ENCODE measurements at places on chromosomes 3 and 15.

DNA sequence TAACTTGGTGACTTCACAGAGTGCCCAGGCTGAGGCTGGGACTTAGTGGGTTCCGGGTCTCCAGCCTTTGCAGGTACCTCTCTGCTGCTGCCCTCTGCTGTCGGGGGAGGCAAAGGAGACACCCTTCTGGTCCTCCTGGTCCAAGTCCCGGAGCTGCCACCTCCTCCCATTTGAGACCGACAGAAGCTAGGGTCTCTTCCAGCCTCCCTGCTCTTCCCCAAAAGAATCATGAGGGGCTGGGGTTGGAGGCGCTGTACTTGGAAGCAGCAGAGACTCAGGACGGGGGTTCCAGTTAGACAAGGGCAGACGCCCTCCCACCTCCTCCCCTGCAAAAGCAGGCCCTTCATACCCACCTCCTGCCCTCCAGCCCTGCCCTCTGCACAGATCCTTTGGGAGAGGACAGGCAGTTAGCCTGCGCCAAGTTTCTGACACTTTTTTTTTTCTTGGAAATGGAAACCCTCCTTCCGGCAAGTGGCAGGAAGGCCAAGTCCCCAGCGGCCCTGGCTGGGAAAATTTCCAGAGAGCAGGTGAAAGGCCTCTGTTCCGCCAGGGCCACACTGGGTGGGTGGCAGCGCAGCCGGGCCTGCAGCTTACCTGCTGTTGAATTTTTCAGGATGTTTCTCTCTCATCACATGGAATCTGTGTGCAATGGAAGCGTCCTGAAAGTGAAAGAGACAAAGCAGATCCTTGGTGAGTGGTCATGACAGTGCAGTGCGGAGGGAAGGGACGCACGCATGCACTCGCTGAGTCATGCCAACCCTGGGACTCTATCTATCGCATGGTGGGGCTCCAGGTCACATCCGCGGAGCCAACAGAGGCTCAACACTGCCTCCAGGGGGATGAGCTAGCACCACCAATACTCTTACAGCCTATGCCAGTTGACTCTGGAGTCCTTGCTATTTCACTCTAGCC lies 119.9 kb downstream of the DGKG start:
- peak; percentile 73 for DNase-seq

DNA sequence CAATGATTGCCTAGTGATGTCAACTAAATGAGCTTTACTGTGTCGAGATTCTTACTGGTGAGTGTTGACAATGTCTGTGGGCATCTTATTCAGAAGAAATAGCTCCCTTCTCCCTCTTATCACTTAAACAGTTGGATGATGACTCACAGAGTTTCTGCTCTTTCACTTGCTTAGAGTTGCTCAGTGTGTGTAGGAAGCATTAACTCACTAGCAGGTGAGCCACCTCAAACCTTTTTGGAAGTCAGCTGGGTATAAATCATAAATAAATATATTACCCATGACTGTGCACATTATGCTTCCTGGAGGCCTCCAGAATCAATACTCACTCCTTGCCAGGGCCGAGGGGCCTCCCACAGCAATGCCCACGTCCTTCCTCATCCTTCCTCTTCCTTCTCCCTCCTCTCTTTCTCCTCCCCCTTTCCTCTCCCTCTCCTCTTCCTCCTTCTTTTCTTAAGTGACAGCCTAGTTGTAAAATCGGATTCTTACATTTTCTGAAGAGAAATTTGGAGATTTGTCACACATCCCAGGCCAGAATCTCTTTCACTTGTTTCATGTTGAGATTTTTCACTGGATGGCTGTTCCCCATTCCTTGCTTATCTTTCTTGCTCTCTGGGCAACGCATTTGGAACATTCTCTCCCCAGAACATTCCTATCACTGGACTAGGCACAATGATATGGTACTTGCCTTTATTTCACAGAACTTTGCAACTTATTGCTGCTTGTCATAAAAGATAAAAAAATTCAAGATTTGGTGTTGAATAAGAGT lies 17.5 kb downstream of the SHC4 start:
- no peak for DNase-seq

DNA sequence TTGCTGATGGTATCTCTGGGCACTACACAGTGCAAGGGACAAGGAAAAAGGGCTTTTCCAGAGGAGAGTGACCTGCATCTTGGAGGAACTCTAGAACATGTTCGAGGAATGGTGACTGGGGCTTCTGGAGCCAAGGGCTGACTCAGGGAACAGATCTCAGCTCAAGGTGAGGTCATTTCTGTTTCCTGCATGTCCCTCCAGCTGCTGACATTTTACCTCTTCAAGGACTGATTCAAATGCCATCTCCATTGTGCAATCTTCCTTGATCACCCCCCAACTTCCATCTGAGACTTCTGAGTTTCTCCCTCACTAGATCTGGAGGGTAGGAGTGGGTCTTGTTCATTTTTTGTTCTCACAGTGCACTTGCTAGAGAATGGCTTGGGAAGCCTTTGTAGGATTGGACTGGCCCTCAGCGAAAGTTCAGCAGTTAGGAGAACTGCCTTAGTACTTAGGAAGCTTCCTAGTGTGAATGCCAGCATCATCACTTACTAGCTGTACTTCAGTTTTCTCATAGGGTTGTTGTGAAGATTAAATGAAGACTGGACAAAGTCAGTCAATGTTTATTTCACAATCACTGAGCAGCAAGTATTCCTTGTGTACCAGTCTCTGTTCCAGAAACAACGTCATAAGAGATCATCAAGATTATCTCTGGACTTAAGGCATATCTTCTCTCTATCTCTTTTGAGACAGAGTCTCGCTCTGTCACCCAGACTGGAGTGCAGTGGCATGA lies 2.6 kb upstream of the IDH3A start:
- no peak for DNase-seq

DNA sequence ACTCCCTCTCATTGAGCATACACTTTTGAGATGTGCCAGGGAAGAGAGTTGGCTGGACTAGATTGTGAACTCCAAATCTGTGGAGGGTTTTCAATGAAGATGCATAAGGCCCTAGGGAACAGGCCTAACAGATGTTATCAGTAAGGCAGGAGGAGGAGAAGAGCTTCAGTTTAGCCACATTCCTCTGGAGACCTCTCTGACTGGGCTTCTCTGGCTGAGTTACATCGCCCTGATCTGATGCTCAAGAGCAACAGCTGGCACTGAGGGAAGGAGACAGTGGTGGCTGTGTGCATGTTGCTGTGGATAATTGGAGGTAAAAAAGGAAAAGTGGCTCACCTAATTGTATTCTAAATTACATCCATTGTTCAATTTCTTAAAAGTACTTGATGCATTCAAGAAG lies 206.4 kb upstream of the CFAP20DC start:
- no peak for DNase-seq

DNA sequence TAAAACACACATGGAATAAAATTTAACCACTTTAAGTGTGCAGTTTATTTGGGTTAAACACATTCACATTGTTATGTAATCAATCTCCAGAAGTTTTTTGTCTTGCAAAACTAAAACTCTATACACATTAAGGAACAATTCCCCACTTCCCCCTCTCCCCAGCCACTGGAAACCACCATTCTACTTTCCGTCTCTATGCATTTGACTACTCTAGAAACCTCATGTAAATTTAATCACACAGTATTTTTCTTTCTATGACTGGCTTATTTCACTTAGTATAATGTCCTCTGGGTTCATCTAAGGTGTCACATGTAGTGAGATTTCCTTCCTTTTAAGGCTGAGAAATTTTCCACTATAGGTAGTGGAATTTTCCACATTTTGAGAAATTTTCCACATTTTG lies 568.7 kb upstream of the UBE2E2 start:
- no peak for DNase-seq

DNA sequence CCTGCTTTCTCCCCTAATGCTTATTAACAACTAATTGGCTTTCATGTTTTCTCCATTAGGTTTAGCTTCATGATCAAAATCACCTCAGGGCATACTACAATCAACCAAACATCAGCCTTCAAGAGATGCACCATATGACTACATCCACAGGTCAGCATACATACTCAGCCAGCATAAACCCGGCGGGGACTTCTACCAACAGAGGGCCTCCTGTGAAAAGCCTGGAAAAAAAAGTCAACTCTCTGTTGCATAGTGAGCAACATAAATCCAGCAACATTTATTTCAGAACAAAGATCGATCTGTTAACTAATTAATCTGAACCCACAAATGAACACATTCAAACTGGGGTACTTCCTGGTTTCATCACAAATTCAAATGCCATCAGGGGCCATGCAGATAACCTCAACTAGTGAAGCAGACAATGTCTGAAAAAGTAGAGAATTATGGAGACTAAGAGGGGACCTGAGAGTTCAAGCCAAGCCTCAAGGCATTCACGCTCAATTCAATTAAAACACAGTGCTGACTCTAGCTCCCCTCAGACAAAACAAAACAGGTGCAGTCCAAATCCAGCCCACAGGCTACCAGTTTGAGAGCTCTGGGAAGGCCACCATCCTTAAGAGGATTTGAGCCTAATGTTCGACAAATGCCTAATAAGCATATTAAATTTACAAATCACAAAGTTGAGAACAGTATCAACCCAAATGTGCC lies 124.5 kb downstream of the MAGI1 start:
- DNase-seq = no peak

DNA sequence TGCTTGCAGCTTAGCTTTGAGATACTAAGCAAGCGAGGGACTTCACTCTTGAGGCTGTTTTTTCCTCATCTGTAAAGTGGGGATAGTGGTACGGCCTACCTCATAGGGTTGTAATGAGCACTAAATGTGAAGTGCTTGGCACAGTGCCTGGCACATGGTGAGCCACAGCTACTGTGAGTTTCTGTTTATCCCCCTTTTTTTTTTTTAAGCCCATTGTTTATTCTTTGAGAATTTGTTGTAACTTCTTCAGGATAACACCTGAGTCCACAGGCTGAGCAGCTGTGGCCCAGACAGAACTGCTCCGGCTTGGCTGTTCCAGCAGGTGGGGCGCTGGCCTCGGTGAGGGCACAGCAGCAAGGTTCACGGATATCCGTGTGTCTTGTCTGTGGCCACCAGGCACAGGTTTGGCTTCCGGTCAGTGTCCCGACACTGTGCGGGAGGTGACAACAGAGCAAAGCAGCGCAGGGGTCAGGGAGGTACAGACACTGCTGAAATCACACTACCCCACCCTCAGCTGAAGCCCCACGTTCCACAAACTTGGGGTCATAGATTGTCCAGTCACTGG lies 7.3 kb upstream of the ISG20 start:
- DNase-seq = no peak

GRCh38 chr3:101892648-101893047 lies 43.3 kb downstream of the NFKBIZ start:
- DNase-seq = no peak

DNA sequence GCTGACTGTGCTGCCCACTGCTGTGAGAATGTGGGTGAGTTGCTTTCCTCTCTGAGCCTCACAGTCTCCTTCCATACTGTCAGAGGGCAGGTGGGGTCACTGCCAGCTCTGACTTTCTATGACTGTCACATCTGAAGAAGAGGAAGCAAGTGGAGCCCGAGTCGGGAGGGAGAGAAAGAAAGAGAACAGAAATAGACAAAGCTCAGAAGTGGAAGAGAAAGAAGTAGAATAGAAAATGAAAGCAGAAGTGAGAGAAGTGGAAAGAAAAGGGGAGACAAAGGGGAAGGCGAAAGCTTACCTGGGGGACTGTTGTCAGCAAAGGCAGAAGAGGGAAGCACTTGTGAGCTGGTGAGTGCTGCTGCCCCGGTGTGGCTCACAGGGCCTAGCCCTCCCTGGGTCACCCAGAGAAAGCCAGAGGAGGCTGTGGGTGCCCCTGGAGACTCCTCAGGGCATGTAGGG lies 57.9 kb downstream of the EPHB1 start:
- no peak for DNase-seq

DNA sequence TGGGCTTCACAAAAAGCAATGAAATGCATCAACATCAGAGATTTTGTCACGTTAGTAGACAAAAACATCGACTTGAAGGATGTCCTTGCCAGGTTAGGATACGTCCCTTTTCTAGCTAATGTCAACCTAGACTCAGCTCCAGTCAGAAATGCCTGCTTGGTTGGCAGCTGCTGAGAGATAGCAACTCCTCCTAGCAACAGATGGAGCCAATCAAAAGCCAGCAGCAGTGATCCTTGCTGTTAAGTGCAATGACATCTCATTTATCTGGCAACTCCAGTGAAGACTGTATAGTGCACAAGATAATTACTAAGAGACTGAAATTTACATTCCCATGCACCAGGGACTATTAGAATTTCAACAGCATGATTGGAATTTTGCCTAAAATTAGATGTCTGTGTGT lies 424.1 kb downstream of the FGF12 start:
- no peak for DNase-seq

GRCh38 chr15:31133890-31134289 lies 32.4 kb upstream of the TRPM1 start:
- DNase-seq = no peak

DNA sequence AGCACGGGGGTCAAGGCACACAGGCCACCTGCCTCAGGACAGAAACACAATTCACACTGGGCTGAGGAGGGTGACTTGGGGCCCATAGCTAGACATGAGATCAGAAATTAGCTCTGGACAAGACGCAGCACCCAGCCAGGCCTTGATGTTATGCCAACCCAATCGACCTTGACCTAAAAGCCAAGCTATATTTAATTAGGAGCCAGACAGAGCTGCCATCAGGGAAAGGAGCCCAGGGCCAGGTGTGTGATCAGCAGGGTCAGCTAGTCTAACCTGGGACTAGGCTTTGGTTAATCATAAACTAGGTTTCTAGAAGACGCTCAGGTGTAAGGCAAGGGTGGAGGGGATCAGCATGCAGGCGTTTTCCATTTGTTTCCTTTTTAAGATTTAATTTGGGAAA lies 23.9 kb upstream of the SLC25A36 start:
- no peak for DNase-seq

DNA sequence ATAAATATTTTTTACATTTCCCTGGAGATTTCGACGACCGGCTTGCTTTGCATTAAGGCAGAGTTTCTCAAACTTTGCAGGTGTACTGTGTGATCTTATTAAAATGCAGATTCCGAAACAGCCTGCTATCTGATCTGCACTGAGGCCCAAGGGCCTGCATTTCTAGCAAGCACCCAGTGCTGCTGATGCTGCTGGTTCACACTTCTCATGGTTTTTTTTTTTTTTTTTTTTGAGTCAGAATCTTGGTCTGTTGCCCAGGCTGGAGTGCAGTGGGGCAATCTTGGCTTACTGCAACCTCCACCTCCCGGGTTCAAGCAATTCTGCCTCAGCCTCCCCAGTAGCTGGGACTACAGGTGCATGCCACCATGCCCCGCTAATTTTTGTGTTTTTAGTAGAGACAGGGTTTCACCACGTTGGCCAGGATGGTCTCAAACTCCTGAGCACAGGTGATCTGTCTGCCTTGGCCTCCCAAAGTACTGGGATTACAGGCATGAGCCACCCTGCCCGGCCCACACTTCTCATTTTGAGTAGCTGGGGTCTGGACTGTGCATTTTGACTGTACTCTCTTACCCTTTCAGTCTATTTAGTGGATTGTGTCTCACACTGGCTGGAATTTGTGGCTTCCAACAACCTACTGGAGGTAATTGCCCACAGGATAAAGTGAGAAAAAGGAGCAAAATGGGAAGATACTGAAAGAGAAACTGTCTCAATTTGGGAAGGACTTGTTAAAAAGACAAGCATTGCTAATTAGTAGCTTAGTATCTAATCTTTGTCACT lies 94.1 kb downstream of the ITPR1 start:
- DNase-seq = no peak
